ENCODE measurements at places on chromosomes 6 and 20.

DNA sequence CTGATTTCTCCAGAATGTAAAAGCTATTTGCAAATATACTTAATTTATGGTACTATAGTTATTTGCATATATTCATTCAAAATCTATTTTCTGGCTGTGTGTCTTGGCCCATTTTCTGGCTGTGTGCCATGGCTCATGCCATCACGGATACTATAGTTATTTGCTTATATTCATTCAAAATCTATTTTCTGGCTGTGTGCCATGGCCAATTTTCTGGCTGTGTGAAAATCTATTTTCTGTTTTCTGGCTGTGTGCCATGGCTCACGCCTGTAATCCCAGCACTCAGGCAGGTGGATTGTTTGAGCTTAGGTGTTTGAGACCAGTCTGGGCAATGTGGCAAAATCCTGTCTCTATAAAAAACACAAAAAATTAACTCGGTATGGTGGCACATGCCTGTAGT, 28.9 kb upstream of the RIPK1 start:
- DNase-seq, result no peak

DNA sequence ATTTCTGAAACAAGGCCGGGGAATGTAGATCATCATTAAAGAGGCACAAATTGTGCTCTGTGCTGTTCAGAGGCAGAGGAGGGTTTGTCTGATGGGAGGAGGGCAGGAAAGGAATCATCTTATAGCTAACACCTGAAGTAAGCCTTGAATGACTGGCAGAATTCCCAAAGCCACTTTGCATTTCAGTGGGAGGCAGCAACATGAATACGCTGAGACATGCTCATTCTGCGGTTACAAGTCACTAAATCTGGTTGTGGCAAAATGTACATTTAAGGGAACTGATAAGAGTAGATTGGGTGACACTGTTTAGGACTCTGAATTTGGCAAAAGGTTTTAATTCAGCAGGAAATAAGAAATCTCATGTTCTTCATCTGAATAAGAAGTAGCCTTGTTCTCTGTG, 4.4 kb upstream of the COL19A1 start:
- DNase-seq, result no peak

- DNase-seq, result no peak
These were observed 764 bp downstream of the DNTTIP1 start for GRCh38 chr20:45792317-45793118.

DNA sequence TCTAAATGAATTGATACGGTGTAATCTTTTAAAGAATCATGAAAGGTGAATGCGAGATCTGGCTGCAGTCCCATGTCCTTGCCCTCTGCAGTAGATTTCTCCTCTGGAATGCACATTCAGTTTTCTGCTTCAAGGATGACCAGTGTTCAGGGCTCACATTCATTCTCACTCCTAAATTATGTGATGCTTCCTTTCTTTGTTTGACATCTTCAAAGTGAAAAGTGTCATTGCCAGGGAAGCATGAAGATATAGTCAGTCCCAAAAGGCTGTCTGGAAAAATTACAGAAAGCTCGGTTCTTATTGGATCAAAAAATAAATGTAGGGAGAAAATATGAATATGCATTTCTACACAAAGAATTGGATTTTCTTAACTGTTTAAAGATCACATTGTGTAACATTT, 395.6 kb downstream of the NKAIN2 start:
- no peak for DNase-seq

GRCh38 chr6:144683216-144684070, 398.3 kb downstream of the UTRN start:
- no peak for DNase-seq

DNA sequence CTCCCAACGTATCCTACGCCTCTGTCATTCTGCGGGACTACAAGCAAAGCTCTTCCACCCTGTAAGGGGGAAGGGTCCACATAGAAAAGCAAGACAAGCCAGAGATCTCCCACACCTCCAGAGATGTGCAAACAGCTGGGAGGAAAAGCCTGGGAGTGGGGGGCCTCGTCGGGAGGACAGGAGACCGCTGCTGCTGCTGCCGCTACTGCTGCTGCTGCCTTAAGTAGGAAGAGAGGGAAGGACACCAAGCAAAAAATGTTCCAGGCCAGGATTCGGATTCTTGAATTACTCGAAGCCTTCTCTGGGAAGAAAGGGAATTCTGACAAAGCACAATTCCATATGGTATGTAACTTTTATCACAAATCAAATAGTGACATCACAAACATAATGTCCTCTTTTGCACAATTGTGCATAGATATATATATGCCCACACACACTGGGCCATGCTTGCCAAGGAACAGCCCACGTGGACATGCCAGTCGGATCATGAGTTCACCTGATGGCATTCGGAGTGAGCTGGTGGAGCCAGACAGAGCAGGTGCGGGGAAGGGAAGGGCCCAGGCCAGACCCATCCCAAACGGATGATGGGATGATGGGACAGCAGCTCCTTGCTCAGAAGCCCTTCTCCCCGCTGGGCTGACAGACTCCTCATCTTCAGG, 108.8 kb upstream of the RAB32 start:
- DNase-seq, result no peak

DNA sequence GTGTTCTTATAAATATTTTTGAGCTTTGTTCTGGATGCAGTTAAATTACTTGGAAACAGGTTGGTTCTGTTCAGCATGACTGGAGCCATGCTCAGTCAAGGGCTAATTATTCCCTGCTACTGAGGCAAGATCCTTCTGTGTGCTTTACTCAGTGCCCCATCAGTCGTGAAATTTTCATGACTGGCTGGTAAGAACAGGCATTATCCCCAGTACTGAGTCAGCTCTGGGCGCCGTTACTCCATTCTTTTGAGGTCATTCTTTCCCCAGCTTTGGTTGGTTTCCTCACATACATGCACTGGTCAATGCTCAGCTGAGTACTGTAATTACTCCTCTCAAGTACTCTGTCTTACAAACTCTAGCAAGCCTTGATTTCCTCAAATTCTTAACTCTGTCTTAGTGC, 71.3 kb downstream of the CDKAL1 start:
- no peak for DNase-seq
